ENCODE measurements at places on chromosomes 16 and 17.

- H3K27me3 ChIP-seq = no peaks in the 10 kb centered on the region
- H3K27ac ChIP-seq = no peak overlapping the region
- no peak for DNase-seq
- H3K4me1 ChIP-seq = no peaks in the 10 kb centered on the region
Measured at GRCh38 chr17:10661437-10661836, 4.3 kb upstream of the MYH3 start.

- H3K4me3 ChIP-seq = no peak overlapping the region
- DNase-seq = no peak
- H3K27me3 ChIP-seq = no peaks in the 10 kb centered on the region
- no peak overlapping the region for H3K27ac ChIP-seq
Measured at GRCh38 chr17:14351493-14351892, 50.6 kb downstream of the HS3ST3B1 start.

GRCh38 chr16:31440516-31441184, 1.9 kb downstream of the ZNF843 start:
- no peaks in the 10 kb centered on the region for H3K36me3 ChIP-seq
- no peak overlapping the region for H3K4me3 ChIP-seq
- peak overlapping the region; percentile 54 for H3K27ac ChIP-seq
- H3K4me1 ChIP-seq = peaks cover 29% of the 10 kb centered on the region
- DNase-seq = no peak

- H3K27ac ChIP-seq = no peak overlapping the region
Measured at GRCh38 chr16:83888672-83889044, 10.3 kb upstream of the MLYCD start.
